Cerebellar cortex (tissue), 1 donor: ENCODE measurements at places on chromosomes 3 and 15.

DNA sequence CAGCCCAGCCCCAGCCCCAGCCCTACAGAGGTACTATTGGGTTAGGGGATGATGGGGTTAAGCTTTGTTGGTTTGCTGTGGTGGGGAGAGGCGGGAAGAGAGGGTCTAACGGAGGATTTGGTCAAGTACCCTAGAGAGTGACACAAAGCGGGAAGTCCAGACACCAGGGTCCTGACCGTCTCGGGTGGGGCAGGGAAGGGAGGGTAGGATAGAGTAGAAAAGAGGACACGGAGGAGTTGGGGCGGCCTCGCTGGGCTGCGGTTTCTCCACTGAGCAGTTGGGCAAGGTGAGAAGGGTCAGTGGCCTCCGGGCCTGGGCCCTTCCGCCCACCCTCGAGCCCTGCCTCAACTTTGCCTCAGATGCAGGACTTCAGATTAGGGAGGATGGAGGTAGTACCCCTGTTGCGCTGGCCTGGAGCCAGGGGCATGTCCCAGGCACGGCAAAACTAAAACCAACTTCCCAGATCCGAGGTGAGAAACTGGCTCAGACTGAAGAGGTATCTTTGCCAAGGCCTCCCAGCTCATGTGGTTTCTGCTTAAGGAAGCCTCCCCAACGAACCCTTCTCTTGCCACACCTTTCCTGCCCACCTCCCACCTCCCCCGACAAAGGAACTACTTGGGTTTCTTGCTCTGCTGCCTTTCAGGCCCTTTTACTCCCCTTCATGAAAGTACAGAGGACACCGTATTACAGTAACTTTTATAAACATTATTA, 551 bp downstream of the PML start:
- DNase-seq = peak; percentile 35

DNA sequence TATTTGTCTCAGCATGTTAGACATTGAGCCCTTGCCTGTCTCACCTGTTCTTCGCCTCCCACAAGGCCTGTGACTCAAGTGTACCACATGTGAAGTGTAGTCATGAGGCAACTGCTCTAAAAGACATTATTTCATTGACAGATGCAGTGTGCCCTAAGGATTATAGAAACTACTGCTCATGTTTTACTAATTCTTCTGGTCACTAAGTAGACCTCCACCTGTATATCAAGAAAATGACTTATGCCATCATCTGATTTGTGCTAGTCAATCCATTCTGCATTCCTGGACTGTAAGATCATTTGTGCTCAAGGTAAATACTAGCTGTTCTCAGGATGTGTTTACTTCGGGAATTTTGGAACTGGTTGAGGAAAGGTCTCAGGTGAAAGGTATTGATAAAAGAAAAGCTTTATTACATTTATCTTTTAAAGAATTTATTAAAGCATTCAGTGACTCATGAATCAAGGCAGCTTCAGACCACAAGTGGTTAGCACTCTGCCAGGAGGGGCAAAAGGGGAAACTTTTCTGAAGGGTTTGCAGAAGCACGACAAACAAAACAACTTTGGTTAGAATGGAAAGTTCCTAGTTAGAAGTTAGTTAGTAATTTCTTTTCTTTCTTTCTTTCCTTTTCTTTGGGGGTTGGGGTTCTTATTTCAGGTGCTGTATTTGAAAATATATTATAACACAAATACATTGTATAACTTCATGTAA, 465.3 kb upstream of the CBLB start:
- DNase-seq = no peak

GRCh38 chr15:91706322-91707032, 147.0 kb upstream of the SLCO3A1 start:
- peak; percentile 58 for DNase-seq

GRCh38 chr15:35720019-35720418, 174.1 kb upstream of the DPH6 start:
- DNase-seq = no peak

GRCh38 chr3:160330109-160330508, 68.9 kb downstream of the IFT80 start:
- no peak for DNase-seq
